Effector memory CD4-positive, alpha-beta T cell (primary cell): ENCODE measurements at places on chromosomes 1 and 21.

DNA sequence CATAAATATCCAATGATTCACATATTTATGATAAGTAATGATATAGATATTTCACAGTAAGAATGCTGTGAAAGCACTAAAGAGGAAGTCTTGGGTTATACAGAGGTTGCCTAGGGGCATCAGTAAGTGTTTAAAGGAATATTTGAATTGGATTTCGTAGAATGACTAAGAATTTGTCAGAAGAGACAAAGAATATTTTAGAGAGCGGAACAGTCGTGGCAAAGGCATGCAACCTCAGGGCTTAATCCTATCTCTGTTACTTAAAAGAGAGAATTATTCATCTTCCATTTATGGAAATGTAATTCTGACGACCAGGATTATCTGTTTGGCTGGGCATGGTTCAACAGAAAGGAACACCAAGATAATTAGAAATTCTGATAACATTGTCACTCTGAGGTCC, 171.9 kb upstream of the NR5A2 start:
- no peak for DNase-seq

GRCh38 chr1:23613191-23614031, 54.1 kb upstream of the ID3 start:
- no peak for DNase-seq

- DNase-seq = no peak
These were observed 11.5 kb upstream of the RGS1 start for GRCh38 chr1:192564099-192564498.

GRCh38 chr1:198056255-198056654, 100.5 kb upstream of the NEK7 start:
- DNase-seq = no peak

- DNase-seq = no peak
These were observed 12.0 kb downstream of the NCMAP start for GRCh38 chr1:24567792-24568388.

DNA sequence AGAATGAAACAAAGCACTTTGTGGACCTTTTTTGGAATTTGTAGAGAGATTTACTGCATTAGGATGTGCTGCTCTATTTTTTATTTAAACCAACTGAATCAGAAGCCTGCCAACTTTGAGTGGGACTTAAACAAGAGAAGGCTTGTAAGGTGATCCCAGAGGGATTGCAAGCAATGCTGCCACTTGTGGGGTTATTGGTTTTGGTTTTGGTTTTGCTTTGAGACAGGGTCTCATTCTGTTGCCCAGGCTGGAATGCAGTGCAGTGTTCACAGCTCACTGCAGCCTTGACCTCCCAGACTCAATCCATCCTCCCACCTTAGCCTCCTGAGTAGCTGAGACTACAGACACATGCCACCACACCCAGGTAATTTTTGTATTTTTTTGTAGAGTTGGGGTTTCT, 32.2 kb upstream of the GNG5 start:
- DNase-seq = no peak

DNA sequence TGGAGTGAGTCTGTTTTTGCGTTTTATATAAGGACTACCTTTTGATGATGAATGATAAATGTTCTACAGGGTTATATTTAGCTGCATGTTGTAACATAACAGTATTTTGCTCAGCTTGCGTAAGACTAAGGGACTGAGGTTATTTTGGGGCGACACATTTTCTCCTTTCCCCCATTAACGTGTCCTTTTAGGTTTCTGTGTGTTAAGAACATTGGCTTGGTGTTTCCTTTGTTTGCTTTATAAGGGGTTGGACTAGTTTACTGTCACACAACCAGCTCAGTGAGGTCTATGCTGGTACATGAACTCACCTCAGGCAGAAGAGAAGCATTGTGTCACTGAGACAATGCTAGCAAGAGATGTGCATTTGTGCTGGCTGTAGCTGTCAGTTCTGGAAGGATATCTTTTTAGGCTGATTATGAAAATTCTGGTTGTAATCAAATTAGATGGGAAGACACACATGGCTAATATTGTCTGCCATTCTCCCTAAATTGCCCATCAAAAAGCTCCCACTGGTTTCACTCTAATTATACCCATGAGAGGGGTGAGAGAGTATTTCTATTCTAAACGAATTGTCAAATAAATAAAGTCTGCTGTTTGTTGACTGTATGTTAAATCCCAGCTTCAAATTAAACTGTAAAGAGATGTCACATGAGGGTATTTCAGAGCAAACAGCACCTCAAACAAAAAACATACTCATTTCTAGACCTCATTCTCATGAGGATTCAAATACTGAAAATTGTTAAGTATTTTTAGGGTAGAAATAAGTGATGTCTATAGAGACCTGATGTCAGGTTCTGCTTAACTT, 62.6 kb downstream of the CDC14A start:
- no peak for DNase-seq

DNA sequence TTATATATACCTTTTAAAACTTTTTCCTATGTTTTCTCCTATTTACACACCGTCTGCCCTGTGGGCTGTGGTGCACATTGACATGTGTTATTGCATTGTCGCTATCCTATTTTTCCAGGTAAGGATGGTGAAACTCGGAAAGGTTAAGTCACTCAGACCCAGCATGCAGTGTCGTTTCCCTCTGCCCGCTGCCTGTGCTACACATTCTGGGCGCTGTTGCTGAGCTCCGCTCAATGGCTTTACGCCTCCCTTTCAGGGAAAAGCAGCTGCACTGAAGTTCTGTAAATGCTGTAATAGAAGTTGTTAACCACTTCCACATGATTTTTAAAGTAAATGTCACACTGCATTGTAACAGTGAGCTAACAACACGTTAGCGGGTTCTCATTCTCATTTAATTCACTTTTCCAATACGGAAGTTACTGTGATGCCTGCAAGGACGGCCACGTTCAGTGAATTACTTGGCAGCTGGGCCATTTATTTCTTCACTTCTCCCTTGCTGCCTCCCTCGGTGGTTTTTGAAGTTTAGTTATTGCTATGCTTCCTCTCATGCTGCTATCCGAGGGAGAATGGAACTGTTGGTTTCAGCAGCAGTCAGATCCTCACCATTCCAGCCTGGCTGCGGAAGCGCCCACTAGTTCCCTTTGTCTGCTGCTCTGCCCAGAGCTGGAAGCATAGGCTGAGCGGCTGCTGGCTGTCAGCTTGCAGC, 288.7 kb downstream of the SPATA17 start:
- no peak for DNase-seq
